ENCODE measurements at places on chromosomes 1 and 21.

- DNase-seq = no peak
These were observed 132.5 kb downstream of the BACH1 start for GRCh38 chr21:29431178-29431577.

DNA sequence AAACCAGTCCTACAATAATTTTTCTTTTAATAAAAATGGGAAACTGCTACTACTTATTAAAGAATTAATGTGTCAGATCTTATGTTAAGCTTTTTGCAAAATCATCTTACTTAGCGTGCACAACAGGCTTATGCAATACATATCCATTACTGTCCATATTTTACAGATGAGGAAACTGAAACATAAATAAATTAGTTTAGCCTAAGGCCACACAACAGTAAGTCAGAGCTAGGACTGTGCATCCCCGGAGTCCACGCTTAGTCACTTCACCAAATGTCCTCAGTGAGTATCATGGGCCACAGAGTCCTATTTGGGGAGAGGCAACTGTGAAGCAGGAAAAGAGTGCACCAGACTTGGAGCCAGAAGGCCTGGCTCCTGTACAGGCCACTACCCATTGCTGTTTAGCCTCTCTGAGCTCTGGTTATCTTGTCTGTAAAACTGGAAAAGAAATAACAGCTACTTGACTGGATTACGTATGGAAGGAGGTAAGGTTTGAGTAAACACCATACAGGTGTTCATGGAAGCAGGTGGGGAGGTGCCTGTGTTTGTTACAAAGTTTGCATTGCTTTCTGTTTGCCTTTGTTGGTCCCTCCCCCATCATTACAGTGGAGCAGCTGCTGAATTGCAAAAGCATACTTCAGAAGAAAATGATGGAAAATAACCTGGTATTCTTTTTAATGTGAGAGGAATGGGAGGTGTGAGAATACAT lies 192.8 kb downstream of the FCRL5 start:
- no peak for DNase-seq

GRCh38 chr21:42846221-42846620 lies 33.1 kb downstream of the WDR4 start:
- no peak for DNase-seq

GRCh38 chr1:97277891-97278654 lies 556.5 kb downstream of the PTBP2 start:
- DNase-seq = no peak

DNA sequence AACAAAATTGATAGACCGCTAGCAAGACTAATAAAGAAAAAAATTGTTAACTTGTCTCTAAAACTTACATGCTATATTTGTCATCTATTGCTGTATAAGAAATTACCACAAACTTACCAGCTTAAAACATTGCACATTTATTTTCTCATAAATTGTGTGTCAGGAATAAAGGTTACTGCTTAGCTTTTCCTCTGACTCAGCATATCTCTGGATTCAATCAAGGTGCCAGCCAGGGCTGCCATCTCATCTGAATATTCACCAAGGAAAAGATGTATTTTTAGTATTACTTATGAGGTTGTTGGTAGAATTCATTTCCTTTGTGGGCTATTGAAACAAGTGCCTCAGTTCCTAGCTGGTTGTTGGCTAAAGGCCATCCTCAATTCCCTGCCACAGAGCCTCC lies 912.6 kb upstream of the NEGR1 start:
- DNase-seq = no peak

- no peak for DNase-seq
These were observed 510.2 kb upstream of the USP24 start for GRCh38 chr1:55725378-55725777.

DNA sequence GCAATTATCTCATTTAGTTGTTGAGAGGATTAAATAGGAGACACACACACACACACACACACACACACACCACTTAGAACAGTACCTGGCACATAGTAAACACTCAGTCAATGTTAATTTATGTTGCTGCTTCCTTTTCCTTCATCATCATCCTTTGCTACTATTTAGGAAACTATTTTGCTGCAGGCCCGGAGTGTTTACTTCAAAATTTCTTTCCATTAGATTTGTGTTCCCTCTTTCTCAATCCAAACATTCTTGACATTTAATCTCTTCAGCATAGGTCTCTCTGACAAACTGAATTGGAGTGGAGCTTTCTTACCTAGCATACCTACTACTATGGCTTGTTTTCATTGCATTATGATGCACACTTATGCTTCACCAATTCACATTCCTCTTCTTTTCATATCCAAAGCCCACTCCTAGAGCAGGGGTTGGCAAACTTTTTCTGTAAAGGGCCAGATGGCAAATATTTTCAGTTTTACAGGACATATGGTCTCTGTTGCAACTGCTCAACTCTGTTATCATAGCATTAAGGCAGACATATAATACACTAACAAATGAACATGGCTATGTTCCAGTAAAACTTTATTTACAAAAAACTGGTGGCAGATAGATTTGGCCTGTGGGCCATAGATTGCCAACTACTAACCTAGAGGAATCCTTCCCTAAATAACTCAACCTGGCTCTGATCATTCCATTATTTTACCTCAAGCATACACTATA lies 49.5 kb downstream of the SCMH1 start:
- DNase-seq = no peak

DNA sequence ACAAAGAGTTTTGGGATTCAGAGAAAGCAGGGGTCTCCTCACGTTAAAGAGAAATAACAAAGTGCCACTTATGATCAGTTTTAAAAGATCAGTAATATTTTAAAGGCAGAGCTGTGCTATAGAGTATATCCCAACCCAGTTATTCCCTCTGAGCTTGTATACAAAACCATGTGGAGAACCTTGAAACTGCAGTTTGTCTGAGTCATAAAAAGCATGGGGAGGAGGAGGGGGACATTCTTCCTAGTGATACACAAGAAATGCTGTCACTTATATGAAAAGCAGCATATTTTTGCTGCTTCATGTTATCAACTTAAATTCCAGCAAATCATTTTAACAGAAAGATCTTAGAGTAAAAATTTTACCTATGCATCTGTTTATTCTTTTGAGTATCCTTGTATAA lies 244.5 kb downstream of the GPR52 start:
- DNase-seq = no peak

DNA sequence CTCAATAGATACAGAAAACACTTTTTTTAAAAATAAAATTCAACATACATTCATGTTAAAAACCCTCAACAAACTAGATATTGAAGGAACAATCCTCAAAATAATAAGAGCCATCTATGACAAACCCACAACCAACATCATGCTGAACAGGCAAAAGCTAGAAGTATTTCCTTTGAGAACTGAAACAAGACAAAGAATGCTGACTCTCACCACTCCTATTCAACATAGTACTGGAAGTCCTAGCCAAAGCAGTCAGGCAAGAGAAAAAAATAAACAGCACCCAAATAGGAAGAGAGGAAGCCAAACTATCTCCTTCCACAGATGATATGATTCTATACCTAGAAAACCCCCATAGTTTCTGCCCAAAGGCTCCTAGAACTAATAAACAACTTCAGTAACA lies 46.2 kb upstream of the IVNS1ABP start:
- DNase-seq = no peak

GRCh38 chr21:29075706-29076466 lies 2.4 kb upstream of the CCT8 start:
- DNase-seq = no peak

GRCh38 chr1:3049905-3050304 lies 19.1 kb upstream of the PRDM16 start:
- no peak for DNase-seq

DNA sequence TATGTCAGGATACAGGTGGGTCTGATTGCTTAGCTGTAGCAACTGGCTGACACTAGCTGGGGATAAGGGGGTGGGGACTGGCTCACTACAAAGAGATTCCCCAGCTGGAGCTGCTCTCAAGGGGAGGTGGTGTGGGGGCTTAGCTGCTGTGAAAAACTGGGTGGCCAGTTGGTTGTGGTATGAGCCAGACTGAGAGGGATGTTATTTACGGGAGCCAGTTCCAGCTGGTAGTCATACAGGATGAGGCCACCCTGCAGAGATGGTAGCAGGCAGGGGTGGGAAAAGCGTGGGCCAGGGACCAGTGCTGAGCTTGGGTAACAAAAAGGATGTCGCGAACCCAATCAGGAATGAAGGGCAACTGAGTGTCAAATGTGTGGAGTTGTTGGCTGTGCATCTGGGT lies 204.0 kb upstream of the C21orf91 start:
- DNase-seq = no peak

DNA sequence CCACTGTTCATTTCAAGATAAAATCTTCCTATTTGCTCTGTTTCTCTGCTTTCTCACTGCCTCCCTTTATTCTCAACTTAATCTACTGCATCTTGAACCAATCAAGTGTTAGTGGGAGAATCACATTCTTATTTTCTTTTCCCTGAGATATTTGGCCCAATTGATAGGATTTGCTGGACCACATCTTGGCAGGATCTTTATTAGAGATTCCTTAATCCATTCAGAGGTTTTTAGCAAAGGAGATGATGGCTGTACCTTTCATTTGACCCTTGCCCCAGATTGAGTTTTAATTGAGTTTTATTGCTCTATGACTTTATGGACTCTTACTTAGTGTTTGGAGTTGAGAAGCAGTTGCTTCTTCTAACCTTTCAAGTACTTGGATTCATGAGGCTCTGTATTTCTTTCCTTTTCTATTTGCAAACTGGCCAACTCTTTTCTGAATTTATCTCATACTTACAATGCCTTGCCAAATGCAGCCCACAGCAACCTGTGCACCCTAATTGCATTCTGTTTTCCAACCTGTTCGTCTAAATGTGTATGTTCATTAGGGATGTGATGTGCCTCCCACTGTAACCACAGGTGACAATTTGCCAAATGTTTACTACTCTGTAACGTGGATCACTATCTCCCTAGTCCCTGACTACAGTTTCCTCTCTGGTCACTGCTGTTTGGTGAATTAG lies 274.8 kb upstream of the KAZN start:
- DNase-seq = no peak

DNA sequence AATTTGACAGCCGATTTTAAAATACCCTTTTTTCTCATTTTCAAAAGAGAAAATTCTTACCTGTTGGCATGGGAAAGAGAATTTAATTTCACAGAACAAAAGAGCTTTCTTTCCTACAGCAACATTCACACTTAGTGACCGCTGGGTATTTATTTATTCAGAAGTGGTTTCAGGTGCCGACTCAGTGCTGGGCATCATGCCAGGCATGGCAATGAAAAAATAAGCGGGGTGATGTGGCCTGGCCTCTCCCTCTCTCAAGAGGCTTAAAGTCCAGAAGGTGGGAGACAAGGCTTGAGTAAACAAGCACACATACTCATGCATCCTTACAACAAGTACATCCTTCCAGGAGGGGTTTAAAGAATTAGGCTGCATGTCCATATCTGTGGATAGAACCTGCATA lies 4.1 kb upstream of the PCP4 start:
- no peak for DNase-seq

DNA sequence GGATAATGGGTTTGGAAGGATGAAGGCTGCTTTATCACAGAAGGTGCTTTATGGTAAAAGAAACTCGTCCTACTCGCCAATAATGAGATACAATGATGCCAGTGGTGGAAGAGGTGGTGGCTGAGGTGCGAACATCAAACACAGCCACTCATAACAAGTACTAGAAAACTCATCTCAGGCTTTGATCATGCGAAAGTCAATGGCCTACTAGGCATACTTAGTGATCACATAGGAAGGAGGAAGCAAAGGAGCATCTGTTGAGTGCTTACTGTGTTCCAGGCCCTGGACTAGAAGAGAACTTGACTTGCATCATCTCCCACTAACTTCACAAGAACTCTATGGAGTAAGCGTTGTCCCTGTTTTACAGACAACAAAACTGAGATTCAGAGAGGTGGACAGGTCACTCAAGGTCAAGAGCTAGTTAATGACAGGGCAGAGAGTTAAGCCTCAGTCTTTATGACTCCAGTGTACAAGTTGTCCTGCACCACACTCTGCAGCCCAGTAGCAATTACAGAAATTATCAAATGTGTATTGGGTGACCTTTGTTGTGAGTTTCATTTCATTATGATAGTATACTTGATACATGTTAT lies 33.6 kb downstream of the RUNX1 start:
- no peak for DNase-seq

- no peak for DNase-seq
These were observed 75.5 kb upstream of the MACF1 start for GRCh38 chr1:39128959-39129358.

DNA sequence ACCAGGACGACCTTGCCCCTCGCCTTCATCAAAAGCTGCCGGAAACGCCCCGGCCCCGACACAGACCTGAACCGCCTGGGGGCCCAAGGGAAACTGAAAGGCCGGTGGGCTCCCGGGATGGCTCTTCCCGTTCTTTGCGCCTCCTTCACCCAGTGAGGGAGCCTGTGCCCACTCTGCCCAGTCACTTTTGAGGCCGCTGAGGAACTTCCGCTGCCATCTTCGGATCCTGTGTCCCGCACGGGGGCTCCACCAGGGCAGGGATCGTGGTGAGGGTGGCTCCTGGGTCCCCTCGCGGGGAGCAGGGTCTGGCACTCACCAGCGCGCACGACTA lies 104.0 kb downstream of the PPIAL4G start:
- DNase-seq = no peak

DNA sequence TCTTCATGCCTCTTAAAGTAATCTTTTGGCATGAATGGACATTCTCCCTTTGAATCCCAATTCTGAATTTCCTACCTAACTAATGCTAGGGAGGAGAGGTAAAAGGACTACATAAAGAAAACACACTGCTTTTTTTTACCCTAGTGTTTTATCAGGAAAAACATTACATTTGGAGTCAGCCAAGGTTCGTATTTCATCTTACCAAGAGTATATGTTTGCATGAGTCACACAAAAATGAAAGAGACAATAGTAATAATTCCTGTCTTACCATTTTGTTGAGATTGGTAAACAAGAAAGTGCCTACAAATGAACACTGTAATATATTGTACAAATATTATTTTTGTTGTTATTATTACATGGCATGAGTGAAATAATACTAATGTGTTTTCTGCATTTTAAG lies 112.9 kb upstream of the WARS2 start:
- DNase-seq = no peak

DNA sequence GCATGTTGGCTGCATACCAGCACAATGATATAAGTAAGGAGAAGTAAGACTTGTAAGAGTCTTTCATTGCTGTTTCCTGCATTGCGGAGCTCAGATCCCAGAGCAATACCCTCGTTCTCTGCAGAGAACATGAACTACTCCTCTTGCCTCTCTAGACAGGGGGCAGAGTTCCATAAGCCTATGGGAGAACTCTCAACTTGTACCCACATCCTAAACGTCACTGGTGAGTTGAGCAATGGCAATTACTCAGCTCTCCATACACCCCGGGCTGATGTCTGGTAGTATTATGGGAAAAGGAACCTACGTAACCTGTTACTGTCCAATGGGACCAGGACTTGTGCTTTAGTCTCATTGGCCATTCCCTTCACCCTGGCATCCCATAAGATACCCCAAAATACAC lies 27.3 kb upstream of the ZNF496 start:
- no peak for DNase-seq

Data from glutamatergic neuron (in vitro differentiated cells).